Memory B cell (primary cell): ENCODE measurements at places on chromosomes 16 and 17.

- DNase-seq, result no peak
These were observed 189.8 kb downstream of the USP22 start for GRCh38 chr17:20852990-20853370.

GRCh38 chr17:64032081-64032480, 11.6 kb upstream of the ICAM2 start:
- DNase-seq, result no peak

- DNase-seq, result no peak
These were observed 239.3 kb upstream of the EEF2KMT start for GRCh38 chr16:5336941-5337340.

- no peak for DNase-seq
These were observed 417.1 kb upstream of the CDH11 start for GRCh38 chr16:65538976-65539375.
